ENCODE measurements at places on chromosomes 2 and 18.
A peak's percentile ranks its signal among the peaks of the same experiment; 100 is the strongest.

DNA sequence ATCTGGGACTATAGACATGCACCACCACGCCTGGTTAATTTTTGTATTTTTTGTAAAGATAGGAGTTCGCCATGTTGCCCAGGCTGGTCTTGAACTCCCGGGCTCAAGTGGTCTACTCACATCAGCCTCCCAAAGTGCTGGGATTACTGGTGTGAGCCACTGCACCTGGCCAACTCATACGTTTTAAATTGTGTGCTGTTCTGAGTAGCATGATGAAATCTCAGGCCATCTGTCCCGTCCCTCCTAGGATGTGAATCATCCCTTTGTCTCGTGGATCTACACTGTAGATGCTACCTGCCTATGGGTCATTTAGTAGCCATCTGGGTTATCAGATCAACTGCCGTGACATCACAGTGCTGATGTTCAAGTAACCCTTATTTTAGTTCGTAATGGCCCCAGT is 38.5 kb upstream of the RMP24 start:
- no peak for DNase-seq

DNA sequence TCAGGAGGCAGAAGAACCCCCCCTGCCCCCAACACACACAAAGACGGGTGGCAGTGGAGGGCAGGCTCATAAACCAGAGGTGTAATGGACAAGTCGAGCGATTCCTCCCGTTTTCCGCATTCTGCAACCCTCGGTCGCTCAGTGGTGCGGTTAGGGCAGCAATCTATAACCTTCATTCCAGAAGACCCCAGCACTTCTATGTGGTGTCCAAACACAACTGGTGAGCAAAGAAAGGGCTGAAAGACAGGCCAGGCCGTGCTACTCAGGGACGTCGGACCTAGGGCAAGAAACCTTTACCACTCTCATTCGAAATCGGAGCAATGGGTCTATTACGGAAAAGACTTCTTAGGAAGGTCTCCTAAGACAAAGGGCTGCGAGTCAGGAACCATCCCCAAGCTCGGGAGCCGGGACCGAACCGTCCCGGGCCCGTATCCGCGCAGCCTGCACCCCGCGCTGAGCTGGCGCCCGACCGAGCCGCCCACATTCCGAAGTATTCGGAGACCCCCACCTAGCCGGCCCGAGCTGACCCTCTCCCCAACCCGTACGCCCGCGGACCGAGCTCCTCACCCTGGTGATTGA is 568 bp downstream of the ARL5A start:
- peak; percentile 29 for DNase-seq

DNA sequence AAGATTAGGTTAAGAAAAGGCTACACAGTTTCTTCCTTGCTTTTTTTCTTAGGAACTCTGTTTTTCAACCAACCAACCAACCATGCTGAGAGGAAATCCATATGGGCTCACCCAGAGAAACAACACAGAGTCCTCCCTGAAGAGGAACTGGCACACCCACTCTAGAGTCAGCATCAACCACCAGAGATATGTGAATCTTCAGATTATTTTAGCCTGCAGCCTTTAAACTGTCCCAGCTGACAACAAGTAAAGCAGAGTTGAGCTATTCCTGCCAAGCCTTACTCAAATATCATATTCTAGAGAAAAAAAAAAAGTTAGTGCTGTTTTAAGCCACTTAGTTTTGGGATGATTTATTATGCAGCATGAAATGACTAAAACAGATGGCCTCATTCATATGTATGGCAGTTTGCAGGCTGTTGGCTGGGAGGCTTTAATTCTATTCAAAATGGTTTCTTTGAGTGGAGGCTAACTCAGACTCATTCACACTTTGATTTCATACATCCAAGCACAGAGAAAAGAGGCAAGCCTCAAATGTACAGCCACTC is 1637.7 kb upstream of the LRRTM1 start:
- DNase-seq = no peak

GRCh38 chr2:55224761-55225261 is 7.3 kb downstream of the CLHC1 start:
- DNase-seq = no peak

DNA sequence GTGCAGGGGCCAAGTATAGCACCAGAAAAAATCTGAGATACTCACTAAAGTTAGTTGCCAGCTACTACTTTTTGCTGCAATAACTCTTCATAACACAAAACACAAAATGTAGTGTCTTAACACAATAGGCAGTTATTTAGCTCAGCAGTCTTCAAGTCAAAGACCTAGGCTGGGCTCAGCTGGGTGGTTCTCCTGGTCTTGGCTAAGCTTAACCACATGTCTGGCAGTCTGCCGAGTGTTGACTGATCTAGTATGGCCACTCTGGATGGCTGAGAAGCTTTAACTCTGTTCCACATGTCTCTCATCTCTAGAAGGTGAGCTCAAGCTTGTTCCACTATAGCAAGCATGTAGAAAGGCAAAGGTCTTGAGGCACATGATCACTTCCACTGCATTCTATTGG is 451.6 kb downstream of the SOX11 start:
- no peak for DNase-seq

GRCh38 chr2:11811036-11811654 is 64.7 kb downstream of the LPIN1 start:
- no peak for DNase-seq

GRCh38 chr2:100524331-100524730 is 38.5 kb upstream of the PDCL3 start:
- DNase-seq = no peak

GRCh38 chr2:20391951-20392699 is 41.5 kb upstream of the PUM2 start:
- no peak for DNase-seq

DNA sequence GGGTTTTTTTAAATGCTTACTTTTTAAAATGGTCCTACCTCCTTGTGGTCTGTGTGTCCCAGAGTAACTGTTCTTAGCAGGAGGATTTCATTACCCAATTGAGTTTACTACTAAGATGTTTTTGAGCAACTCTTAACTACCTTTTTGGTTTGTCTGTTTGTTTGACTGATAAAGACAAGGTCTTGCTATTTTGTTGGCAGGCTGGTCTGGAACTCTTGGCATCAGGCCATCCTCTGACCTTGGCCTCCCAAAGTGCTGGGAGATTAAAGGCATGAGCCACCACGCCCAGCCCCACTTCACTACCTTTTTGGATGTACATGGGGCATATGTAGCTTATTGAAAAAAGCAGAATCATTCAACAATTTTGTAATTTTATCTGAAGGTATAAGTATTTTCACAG is 14.9 kb downstream of the MRPS9 start:
- DNase-seq = no peak

GRCh38 chr2:42076357-42077225 is 28.8 kb downstream of the PKDCC start:
- no peak for DNase-seq

GRCh38 chr2:227460070-227460485 is 11.9 kb upstream of the AGFG1 start:
- DNase-seq = peak; percentile 46

GRCh38 chr2:29579495-29580169 is 341.8 kb downstream of the ALK start:
- DNase-seq = no peak

DNA sequence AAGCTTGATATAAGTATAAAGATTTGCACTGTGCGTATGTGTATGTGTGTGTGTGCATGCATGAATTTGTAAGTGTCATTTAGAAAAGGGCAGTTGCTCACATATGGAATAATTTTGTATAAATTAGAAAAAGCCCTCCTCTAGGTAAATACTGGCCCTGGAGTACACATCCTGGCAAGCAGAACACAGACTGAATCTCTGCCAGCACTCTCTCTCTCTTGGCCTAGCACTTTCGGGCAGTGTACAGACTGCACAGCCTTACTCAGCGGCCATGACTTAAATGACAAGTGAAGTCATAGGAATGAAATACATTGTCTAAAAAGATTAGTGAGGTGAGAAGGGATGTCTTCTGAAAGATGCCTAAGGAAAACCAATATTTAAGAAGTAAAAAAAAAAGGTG is 214.1 kb downstream of the RDH14 start:
- DNase-seq = no peak

- no peak for DNase-seq
These were observed 14.8 kb upstream of the MLPH start for GRCh38 chr2:237472187-237472712.

GRCh38 chr2:39492095-39492590 is 55.1 kb upstream of the MAP4K3 start:
- peak; percentile 77 for DNase-seq

- no peak for DNase-seq
These were observed 742.3 kb upstream of the SLC8A1 start for GRCh38 chr2:41194230-41194629.
